ENCODE measurements at places on chromosomes 1 and 21. TPM values are rescaled to one million over a fixed set of nuclear protein-coding genes. Genes with fewer than 3 reads are reported as not detected.

Gene GADD45A
- total RNA-seq = 57.7 TPM

Gene INKA2
- 1.9 TPM for total RNA-seq

Gene NFASC
- total RNA-seq = 1.1 TPM

Gene IL10
- not detected for total RNA-seq

Gene SCCPDH
- 49.2 TPM for total RNA-seq

Gene KRTAP24-1
- not detected for total RNA-seq

Gene GPA33
- total RNA-seq = not detected

Gene ERG
- not detected for total RNA-seq

Gene OR2L13
- total RNA-seq = not detected

Gene SPRR5
- not detected for total RNA-seq

Gene WNT2B
- 0.22 TPM for total RNA-seq

Gene OR2T5
- total RNA-seq = not detected

Gene SLAMF6
- total RNA-seq = not detected

Gene MARK1
- total RNA-seq = 0.07 TPM

Gene KCNE2
- total RNA-seq = not detected
